ENCODE measurements at places on chromosomes 5 and 9. TPM values are rescaled to one million over a fixed set of nuclear protein-coding genes. Genes with fewer than 3 reads are reported as not detected.

Gene CYLC2
- not detected for total RNA-seq

Gene EGFLAM
- not detected for total RNA-seq

Gene PGM5
- total RNA-seq, result 0.08 TPM

Gene BHMT2
- not detected for total RNA-seq

Gene ANKS6
- total RNA-seq, result 43.7 TPM

Gene LCN2
- total RNA-seq, result 221 TPM

Gene MTX3
- total RNA-seq, result 3.8 TPM

Gene SURF6
- total RNA-seq, result 32.1 TPM

Gene SLC6A19
- not detected for total RNA-seq

Gene SLC31A1
- 13.4 TPM for total RNA-seq

Gene LPAR1
- not detected for total RNA-seq

Gene C9orf50
- total RNA-seq, result not detected

Gene CDC26
- total RNA-seq, result 20.2 TPM

Gene PDE6A
- not detected for total RNA-seq

Gene CLIC3
- total RNA-seq, result 17.0 TPM

Gene KDM3B
- 34.9 TPM for total RNA-seq

Gene TEX48
- total RNA-seq, result not detected

Gene GAS1
- total RNA-seq, result 0.21 TPM

Gene NINJ1
- 49.7 TPM for total RNA-seq

Gene SHOC1
- total RNA-seq, result not detected

Gene LHX3
- total RNA-seq, result not detected

Gene UNC13B
- 11.8 TPM for total RNA-seq

Gene PCDHGA1
- total RNA-seq, result 0.21 TPM

Gene GABRP
- 11.0 TPM for total RNA-seq

Gene PCDHGB2
- total RNA-seq, result 0.26 TPM

Gene SEMA5A
- not detected for total RNA-seq

Gene PCDHGA3
- total RNA-seq, result not detected
